ENCODE measurements at places on chromosomes 6 and 20. TPM values are rescaled to one million over a fixed set of nuclear protein-coding genes. Genes with fewer than 3 reads are reported as not detected.

CLVS2 gene
- polyA plus RNA-seq, result not detected

F13A1 gene
- 1.7 TPM for polyA plus RNA-seq

ADGRF1 gene
- polyA plus RNA-seq, result not detected

NOX3 gene
- not detected for polyA plus RNA-seq

MYL9 gene
- 0.78 TPM for polyA plus RNA-seq

EBF4 gene
- 0.81 TPM for polyA plus RNA-seq

BPIFA1 gene
- polyA plus RNA-seq, result not detected

CAGE1 gene
- polyA plus RNA-seq, result 0.13 TPM

BIRC7 gene
- 0.12 TPM for polyA plus RNA-seq

EPPIN gene
- polyA plus RNA-seq, result not detected

WFDC2 gene
- not detected for polyA plus RNA-seq

LGSN gene
- 0.17 TPM for polyA plus RNA-seq

HUS1B gene
- 4.0 TPM for polyA plus RNA-seq

RIPOR2 gene
- polyA plus RNA-seq, result 300 TPM

SLC44A4 gene
- not detected for polyA plus RNA-seq

CGA gene
- polyA plus RNA-seq, result not detected

CFB gene
- polyA plus RNA-seq, result not detected

PLAGL2 gene
- polyA plus RNA-seq, result 4.3 TPM

SLC32A1 gene
- polyA plus RNA-seq, result 0.16 TPM

CENPW gene
- polyA plus RNA-seq, result 1.1 TPM

NT5E gene
- polyA plus RNA-seq, result 9.9 TPM

TRAPPC3L gene
- polyA plus RNA-seq, result not detected

SLC22A1 gene
- 0.18 TPM for polyA plus RNA-seq

GTSF1L gene
- polyA plus RNA-seq, result 1.5 TPM

OXT gene
- polyA plus RNA-seq, result not detected

TNFRSF6B gene
- 6.7 TPM for polyA plus RNA-seq

RPS6KA2 gene
- polyA plus RNA-seq, result 2.2 TPM

TGM2 gene
- 2.4 TPM for polyA plus RNA-seq

HCRTR2 gene
- not detected for polyA plus RNA-seq

HINT3 gene
- polyA plus RNA-seq, result 9.4 TPM

FOXA2 gene
- not detected for polyA plus RNA-seq

TNFRSF21 gene
- 0.43 TPM for polyA plus RNA-seq

TBC1D7 gene
- 21.5 TPM for polyA plus RNA-seq

UBE2C gene
- polyA plus RNA-seq, result 0.95 TPM

OPRM1 gene
- not detected for polyA plus RNA-seq

ECT2L gene
- polyA plus RNA-seq, result 0.20 TPM

SSTR4 gene
- polyA plus RNA-seq, result not detected

TCP11 gene
- not detected for polyA plus RNA-seq

RAET1L gene
- polyA plus RNA-seq, result not detected

CST5 gene
- not detected for polyA plus RNA-seq

MUC22 gene
- polyA plus RNA-seq, result not detected

SLC22A16 gene
- not detected for polyA plus RNA-seq

SRPK1 gene
- 13.5 TPM for polyA plus RNA-seq

NRN1 gene
- polyA plus RNA-seq, result 0.51 TPM

BMP5 gene
- polyA plus RNA-seq, result not detected

PKIB gene
- 0.49 TPM for polyA plus RNA-seq

APMAP gene
- polyA plus RNA-seq, result 9.8 TPM

RSPO3 gene
- polyA plus RNA-seq, result not detected

ZKSCAN4 gene
- polyA plus RNA-seq, result 3.0 TPM

RNASET2 gene
- 461 TPM for polyA plus RNA-seq

OR2H1 gene
- polyA plus RNA-seq, result not detected

C6orf132 gene
- polyA plus RNA-seq, result not detected

CRISP3 gene
- polyA plus RNA-seq, result not detected

FOXQ1 gene
- not detected for polyA plus RNA-seq

ISM1 gene
- polyA plus RNA-seq, result not detected

VSX1 gene
- not detected for polyA plus RNA-seq
